ENCODE measurements at places on chromosomes 12 and 14. TPM values are rescaled to one million over a fixed set of nuclear protein-coding genes. Genes with fewer than 3 reads are reported as not detected.
A peak's percentile ranks its signal among the peaks of the same experiment; 100 is the strongest.

DNA sequence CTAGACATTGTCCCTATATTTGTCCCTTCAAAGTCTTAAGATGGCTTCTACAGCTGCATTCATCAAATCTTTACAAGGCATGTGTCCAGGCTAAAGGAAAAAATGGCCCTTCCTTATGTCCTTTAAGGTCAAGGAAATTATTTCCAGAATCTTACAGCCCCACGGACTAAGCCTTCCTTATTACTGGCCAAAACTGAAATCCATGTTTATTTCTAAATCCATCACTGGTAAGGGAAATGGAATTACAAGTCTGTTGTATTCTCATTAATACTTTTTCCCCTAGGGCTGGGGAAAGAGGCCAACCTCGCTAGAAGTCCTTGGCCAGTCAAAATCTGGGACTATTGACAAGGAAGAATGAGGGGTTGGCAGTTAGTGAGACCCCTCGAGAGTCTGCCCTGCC, 252.5 kb downstream of the TMEM132C start:
- no peak for DNase-seq

GRCh38 chr12:110733089-110733715, 9.5 kb downstream of the PPP1CC start:
- peak; percentile 7 for DNase-seq

DNA sequence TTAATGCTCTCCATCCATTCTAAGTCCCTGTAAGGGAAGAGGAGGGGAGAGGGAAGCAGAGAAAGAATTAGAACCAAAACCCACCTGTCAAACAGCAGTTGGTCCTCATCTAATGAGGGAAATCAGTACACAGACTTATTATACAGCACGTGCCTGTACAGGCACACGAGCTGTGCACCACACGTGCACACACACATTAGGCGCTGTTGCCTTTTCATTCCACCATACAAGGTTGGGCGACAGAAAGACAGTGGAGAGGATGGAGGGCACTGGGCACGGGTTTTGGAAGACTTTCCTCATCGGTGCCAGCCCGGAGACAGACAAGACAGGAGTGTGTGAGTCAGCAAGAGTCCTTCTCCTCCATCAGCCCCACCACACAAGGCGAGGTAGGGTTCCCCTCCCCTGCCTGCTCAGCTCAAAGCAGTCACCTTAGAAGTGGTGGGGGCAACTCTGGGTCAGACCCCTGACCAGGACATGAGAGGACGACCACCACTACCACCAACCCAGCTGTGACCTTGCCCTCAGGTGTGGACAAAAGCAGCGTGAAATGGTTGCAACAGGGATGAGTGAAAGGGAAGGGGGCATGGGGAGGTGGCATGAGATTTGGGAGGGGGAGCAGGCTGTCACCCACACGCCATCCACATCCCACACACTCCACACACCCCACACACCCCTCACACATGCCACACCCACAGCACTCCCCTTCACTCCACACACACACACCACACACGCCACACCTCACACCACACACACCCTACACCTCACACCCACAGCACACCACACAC, 80.7 kb downstream of the ACTN1 start:
- no peak for DNase-seq

DNA sequence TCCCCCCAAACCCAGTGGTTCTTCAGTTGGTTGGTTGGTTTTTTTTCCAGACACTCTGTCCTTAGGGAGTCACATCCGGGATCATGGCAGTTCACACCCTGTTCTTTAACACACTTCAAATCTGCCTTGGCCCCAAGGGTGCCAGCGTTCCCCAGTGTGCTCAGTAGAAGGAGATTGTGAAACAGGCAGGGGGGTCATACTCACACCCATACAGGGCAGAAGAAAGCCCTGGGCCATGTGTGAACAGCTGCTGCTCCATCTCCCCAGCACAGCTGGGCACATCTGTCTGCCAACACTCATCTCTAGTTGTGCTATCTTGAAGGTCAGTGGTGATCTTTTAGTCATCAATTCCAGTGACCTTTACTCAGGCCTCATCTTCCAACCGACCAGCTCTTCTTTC, 64.4 kb upstream of the FUT8 start:
- no peak for DNase-seq

- no peak for DNase-seq
These were observed 74.4 kb downstream of the CEP128 start for GRCh38 chr14:80867091-80867490.

GRCh38 chr14:32342847-32343194, 13.7 kb downstream of the AKAP6 start:
- no peak for DNase-seq

DNA sequence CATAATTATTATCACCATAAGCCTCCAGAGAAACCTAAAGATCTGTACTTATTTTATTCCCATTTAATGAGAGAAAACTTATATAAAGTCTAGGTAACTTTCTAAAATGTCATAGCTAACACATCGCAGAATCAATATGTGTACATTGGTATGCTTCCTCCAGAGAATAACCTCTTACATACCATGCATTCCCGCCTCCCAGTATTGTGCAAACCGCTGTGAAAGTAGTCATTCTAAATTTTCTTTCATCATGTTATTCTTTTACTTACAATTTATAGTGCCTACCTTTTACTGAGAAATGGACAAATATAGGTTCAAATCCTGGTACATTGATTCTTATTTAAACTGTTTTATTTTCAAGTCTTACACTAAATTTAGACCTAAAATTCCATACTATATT, 463.4 kb downstream of the LRFN5 start:
- DNase-seq, result no peak

DNA sequence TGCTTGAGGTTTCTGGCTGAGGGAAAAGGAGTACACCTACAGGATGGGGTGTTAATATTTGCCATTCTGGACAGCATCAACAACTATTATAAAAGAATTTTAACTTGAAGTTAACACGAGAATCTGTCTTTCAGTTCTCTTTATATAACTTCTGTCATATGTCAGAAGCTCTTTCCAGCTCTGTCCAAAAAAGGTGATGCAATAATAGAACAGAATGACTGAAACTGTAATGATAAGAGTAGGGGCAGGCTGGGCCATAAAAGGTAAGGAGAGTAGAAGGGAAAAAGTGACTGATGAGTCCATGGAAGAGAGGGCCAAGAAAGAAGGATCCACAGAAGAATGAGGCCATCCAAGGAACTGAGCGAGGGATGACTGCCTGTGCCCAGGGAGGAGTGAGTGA, 966.7 kb upstream of the FBXO33 start:
- DNase-seq, result no peak

- no peak for DNase-seq
These were observed 5.2 kb downstream of the WNT10B start for GRCh38 chr12:48966177-48966895.

GRCh38 chr14:75223664-75224154, 47.3 kb upstream of the TMED10 start:
- no peak for DNase-seq

- DNase-seq, result no peak
These were observed 326.8 kb upstream of the RTL1 start for GRCh38 chr14:101230161-101230850.

DNA sequence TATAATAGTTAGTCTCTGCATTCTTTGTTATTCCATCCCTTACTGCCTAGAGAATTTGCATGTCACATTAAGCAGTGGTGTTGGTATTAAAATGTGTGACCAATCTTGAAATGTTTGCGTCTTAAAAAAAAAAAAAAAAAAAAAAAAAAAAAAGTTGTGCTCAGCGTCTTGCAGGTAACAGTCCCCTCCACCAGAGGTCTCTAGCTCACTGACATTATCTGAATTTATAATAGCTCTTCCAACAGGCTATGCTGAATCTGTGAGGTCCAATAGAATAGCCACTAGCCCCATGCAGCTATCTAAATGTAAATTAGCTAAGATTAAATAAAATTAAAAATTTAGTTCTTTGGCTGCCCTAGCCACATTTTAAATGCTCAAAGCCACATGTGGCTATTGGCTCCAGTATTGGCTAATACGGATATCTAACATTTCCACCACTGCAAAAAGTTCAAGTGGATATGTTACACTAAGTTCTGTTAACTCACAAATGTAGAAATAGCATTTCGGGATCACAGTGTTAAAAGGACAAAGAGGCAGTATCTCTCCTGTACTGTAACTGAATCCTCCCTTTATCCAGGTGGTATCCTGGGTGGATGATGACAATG, 28.7 kb downstream of the NKX2-8 start:
- peak; percentile 66 for DNase-seq

GRCh38 chr14:64541972-64542835, 1.7 kb downstream of the HSPA2 start:
- DNase-seq, result no peak

DNA sequence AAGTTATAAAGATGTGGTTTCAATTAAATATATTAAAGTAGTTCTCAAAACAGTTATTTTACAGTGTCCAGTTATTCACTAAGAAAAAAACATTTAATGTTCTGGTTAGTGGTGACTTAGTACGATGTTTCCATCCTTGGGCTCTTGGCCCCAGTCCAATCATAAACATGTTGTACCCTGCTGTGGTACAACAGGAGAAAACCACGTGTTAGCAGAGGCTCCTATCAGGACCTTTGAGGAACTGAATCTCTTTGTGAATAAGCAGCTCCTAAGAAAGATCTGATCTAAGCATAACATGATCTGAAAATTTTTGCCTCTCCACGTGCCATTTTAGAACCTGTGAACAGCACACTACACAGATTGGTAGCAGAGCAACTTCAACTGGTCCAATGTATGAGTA, 234.0 kb downstream of the SYT1 start:
- DNase-seq, result no peak

GRCh38 chr12:38456537-38457120, 140.1 kb downstream of the ALG10B start:
- no peak for DNase-seq

DNA sequence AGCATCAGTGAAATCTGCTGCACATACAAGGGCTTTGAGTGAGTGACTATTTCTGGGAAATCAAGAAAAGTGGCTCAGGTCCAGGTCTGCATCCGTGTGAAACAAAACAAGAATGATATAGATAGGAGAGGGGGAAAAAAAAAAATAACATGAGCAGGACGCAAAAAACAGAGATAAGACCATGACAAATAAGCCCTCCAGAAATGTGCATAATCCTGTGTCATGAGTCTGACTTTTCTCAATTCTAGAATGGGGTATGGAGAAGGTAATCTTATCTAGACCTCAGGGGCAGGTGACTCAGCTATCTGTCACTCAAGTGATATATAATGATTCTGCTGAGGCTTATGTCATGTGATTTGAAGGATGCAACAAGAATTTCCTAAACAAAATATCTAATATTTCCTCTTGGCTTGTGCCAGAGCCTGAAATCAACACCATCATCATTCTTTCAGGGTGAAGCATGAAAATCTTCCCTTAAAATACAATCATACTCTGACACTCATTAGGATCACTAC, 250.0 kb downstream of the PHLDA1 start:
- DNase-seq, result peak; percentile 91

DNA sequence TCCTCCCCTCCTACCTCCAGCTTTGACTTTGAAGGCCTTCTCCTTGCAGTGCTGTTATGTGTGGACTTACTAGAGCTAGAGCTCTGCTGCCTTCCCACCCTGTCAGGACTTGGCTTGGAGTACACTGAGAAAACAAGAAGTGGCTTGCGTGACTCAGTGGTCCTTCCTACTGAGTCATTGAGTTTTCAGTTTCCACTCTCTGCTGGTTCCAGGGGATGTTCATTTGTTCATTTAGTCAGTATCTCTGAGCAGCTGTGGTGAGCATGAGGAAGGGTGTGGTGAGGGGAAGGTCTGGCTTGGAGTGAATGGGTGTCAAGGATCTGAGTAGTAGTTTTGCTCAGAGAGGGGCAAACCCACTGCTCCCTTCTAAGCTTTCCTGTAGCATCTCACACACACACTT, 17.2 kb upstream of the ELK3 start:
- DNase-seq, result peak; percentile 98

DNA sequence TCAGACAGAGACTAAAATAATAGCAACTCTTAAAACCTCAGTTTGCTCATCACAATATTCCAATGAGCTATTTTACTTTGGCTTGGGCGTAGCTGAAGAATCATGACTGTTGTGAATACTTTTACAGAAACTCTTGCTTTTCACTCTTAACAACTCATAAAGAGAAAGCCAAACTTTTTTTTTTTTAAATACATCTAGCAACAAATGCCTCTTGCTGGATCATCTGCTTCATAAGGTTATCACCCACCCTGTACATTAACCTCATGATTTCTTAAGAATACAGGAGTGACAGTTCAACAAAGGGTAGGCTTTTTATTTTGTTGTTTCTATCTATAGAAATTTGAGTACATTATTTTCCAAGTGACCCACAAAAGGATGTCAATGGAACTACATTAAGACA, 307.4 kb upstream of the DDHD1 start:
- no peak for DNase-seq

- DNase-seq, result no peak
These were observed 63.7 kb downstream of the SLC24A4 start for GRCh38 chr14:92386637-92387036.

- no peak for DNase-seq
These were observed 37.1 kb downstream of the CYP46A1 start for GRCh38 chr14:99720941-99721791.

- no peak for DNase-seq
These were observed 95.6 kb upstream of the MANSC4 start for GRCh38 chr12:27875677-27876076.

DNA sequence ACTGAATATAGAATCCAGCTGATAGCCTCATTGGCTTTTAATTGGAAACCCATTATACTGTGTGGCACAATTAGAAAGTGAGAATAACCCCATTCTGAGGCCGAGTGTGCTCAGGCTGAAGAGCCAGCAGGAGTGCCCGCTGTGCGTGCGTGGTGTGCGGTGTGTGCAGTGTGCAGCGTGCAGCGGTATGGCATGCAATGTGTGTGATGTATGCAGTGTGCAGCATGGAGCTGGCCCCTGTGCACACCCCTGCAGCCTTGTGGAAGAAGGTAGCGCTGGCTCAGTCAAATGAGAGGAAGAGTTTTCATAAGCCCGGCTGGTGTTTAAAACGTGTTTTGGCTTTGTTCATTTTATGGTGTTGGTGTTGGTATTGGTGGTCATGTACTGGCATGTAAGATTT, 22.9 kb downstream of the CKB start:
- no peak for DNase-seq

- DNase-seq, result no peak
These were observed 65.9 kb upstream of the MED13L start for GRCh38 chr12:116343331-116343884.

- DNase-seq, result no peak
These were observed 2.0 kb downstream of the ASPG start for GRCh38 chr14:104087505-104087904.

Gene DBX2
- total RNA-seq, result not detected

Gene PIWIL1
- not detected for total RNA-seq

Gene LRTM2
- not detected for total RNA-seq

Gene CD69
- 0.40 TPM for total RNA-seq

Gene ACOT4
- 0.99 TPM for total RNA-seq

Gene PRPH
- not detected for total RNA-seq

Gene TSPAN11
- total RNA-seq, result 5.7 TPM

Gene MYH6
- total RNA-seq, result not detected

Gene SLCO1B1
- total RNA-seq, result not detected

Gene ESR2
- total RNA-seq, result 0.44 TPM

Gene CCDC175
- total RNA-seq, result not detected

Gene ETFBKMT
- 2.2 TPM for total RNA-seq

Gene HSPB8
- 1.4 TPM for total RNA-seq

Gene PTGER2
- under 0.01 TPM for total RNA-seq

Gene MANSC4
- total RNA-seq, result not detected

Gene NEUROD4
- total RNA-seq, result not detected

Gene LRRIQ1
- under 0.01 TPM for total RNA-seq
